ENCODE measurements at places on chromosomes 1 and 21.

DNA sequence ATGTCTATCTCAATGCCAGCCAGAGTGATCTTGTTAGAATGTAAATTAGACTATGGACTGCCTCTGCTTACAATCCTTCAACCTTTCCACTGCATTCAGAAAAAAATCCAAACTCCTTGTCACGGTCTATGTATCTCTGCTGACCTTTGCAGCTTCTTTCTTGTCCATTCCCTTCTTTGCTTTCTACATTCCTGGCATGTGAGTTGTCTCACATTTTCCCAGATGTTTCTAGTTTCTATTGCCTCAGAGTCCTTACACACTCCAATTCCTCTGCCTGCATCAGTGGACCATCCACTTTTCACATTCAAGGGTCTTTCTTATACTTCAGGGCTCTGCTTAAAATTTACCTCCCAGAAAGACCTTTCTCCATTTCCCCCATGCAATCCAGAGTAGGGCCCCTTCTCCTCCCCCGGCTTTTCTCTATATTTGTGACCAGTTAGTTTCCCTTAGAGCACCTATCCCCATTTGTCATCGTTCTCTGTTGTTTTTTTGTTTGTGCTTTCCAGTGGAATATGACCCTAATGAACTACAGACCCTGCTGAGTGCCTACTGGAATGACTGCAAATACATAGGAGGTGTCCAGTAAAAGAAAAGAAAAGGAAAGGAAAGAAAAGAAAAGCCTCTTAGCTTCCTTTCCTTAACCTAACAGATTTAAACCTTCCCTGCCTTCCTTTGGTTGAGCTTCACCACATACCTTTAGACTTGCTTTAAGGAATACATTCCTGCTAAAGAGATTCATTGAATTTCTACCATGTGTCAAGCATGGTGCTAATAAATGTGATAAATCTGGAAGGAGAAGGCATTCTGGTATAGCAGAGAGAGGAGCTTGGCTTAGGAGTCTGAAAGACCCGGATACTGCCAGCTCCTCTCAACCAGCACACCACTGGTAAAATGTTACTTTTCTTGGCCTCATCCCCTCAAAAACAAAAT lies 102.0 kb downstream of the DIRAS3 start:
- DNase-seq = no peak

- DNase-seq = no peak
Observed at GRCh38 chr1:231836227-231836893, 209.8 kb downstream of the DISC1 start.

GRCh38 chr1:208136459-208137182 lies 107.6 kb downstream of the PLXNA2 start:
- DNase-seq = no peak

DNA sequence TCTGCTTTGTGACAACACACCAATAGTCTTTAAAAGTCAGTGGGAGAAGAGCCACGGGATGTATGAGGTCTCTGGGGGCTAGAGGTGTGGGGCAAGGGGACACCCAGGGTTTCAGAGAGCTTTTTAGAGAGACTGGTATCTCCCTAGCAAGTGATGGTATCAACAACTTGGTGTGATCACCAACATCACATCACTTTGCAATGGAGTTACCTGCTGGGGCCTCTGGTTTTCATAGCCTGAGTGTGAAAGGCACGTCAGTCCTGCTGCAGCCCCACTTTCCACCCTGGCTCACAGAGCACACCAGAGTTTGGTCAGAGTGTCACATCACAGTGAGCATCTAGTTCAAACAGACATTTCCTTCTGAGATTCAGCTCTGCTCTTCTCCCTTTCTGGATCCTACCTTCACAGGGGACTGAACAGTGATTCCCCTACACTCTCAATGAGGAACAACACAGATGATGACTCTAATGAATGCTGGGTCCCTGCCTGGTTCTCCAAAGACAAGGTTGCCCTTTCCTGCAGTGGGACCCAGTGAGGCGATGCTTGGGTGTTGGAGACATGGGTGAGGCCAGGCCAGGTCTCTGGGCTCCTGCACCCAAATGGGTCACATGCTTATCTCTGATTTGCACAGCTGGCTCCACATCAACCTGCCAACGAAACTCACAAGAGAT lies 2.0 kb upstream of the MAN1C1 start:
- DNase-seq = no peak

- no peak for DNase-seq
Observed at GRCh38 chr1:200526709-200527612, 93.6 kb downstream of the KIF14 start.

- peak; percentile 24 for DNase-seq
Observed at GRCh38 chr1:234154320-234155251, 218.7 kb upstream of the COA6 start.

GRCh38 chr1:22117851-22118250 lies 25.0 kb downstream of the WNT4 start:
- DNase-seq = no peak

- DNase-seq = no peak
Observed at GRCh38 chr1:225253784-225254183, 174.1 kb downstream of the LBR start.

GRCh38 chr21:41317458-41317857 lies 857 bp downstream of the FAM3B start:
- no peak for DNase-seq

- no peak for DNase-seq
Observed at GRCh38 chr1:96520579-96520947, 201.0 kb upstream of the PTBP2 start.

DNA sequence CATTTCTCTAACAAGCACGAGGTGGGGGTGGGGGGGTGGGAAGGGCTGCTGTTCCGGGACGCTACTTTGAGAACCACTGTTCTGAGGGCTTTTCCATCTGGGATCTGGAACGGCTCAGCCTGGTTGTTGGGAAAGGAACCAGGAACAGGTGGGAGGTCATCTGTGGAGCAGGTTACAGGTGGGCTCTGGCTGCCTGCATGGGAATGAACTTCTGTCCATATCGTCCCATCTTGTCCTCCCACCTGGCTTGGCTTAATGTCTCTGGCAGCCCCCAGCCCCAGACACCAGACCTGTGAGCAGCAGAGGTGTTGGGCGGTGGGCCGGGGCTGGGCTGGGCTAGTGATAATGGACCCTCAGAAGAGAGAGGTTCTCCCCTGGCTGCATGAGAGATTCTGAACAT lies 69.4 kb upstream of the TARDBP start:
- no peak for DNase-seq

Data from activated CD4-positive, alpha-beta T cell treated with anti-CD3 and anti-CD28 coated beads for 48 hours (primary cell).